ENCODE measurements at places on chromosomes 12 and 14. TPM values are rescaled to one million over a fixed set of nuclear protein-coding genes. Genes with fewer than 3 reads are reported as not detected.

GRCh38 chr14:105600939-105601359, 74.6 kb downstream of the TMEM121 start:
- DNase-seq = no peak

- no peak for DNase-seq
Measured at GRCh38 chr14:93042968-93043940, 72.5 kb downstream of the ITPK1 start.

DPY19L2 gene
- polyA plus RNA-seq = 30.3 TPM

GRCh38 chr14:51792809-51793208, 67.6 kb upstream of the GNG2 start:
- no peak for DNase-seq

GRCh38 chr14:69696204-69696527, 70.8 kb upstream of the SRSF5 start:
- DNase-seq = no peak

Measured in right renal cortex interstitium (tissue), 3 donors.